Vagina (tissue), 2 donors: ENCODE measurements at places on chromosomes 1 and 21.

DNA sequence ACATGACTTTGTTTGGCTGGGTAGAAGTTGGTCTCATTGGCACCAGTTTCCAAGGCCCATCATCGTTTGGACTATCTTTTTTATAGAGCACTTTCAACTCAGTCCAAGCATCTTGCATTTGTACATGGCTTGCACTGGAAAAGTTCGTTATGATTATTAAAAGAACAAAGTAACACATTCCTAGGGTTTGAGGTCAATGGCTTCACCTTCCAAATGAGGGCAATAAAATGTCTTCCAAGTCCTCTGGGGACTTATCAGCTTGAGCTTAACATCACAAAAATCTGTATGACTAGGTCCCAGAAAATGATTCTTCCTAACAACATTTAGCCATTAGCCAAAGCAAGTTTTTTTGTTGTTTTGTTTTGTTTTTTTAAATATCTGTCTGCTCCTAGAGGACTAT lies 610.8 kb downstream of the LMO4 start:
- no peak for DNase-seq

- no peak for DNase-seq
Measured at GRCh38 chr1:17440074-17440826, 773 bp upstream of the RCC2 start.

GRCh38 chr1:25847929-25848328 lies 11.3 kb downstream of the AUNIP start:
- DNase-seq: no peak

GRCh38 chr1:106249810-106250209 lies 806.7 kb upstream of the PRMT6 start:
- no peak for DNase-seq

GRCh38 chr1:44655609-44656008 lies 18.7 kb downstream of the TMEM53 start:
- no peak for DNase-seq

GRCh38 chr1:6801966-6802365 lies 16.7 kb downstream of the CAMTA1 start:
- DNase-seq: no peak

GRCh38 chr1:57086154-57086553 lies 120.3 kb upstream of the C8B start:
- DNase-seq: no peak

- DNase-seq: no peak
Measured at GRCh38 chr1:6491966-6492365, 499 bp upstream of the PLEKHG5 start.

DNA sequence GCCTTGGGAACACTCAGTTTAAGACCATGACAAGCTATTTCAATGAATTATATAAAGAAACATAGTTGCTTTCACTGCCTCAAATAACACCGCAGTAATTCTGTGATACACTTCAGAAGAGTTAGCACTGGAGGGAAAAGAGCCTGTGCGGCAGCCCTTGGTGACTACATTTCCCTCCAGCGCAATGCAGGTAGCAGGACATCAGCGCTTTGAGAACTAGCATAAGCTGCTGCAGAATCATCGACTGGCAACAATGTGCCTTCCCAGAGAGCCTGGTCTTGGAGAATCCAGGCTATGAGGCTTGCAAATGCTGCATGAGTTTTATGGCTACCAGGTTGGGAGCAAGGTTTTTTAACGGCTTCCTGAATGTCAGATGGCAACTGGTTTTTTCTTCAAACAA lies 7.5 kb downstream of the NRIP1 start:
- no peak for DNase-seq
